Activated T-helper 17 cell treated with anti-CD3 and anti-CD28 coated beads, Interleukin-2, amount 50 U/mL, for 72 hours (primary cell): ENCODE measurements at places on chromosomes 11 and 22.
A peak's percentile ranks its signal among the peaks of the same experiment; 100 is the strongest.

- peak; percentile 62 for ATAC-seq
These were observed 47.4 kb upstream of the BIRC3 start for GRCh38 chr11:102269927-102270326.

DNA sequence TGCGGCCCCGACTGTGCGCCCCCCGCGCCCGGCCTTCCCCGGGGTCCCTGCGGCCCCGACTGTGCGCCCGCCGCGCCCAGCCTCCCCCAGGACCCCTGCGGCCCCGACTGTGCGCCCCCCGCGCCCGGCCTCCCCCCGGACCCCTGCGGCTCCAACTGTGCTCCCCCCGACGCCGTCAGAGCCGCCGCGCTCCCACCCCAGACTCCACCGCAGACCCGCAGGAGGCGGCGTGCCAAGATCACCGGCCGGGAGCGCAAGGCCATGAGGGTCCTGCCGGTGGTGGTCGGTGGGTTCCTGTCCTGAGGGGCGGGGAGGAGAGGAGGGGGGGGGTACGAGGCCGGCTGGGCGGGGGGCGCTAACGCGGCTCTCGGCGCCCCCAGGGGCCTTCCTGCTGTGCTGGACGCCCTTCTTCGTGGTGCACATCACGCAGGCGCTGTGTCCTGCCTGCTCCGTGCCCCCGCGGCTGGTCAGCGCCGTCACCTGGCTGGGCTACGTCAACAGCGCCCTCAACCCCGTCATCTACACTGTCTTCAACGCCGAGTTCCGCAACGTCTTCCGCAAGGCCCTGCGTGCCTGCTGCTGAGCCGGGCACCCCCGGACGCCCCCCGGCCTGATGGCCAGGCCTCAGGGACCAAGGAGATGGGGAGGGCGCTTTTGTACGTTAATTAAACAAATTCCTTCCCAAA is 3.1 kb downstream of the DRD4 start:
- ATAC-seq, result peak; percentile 39

DNA sequence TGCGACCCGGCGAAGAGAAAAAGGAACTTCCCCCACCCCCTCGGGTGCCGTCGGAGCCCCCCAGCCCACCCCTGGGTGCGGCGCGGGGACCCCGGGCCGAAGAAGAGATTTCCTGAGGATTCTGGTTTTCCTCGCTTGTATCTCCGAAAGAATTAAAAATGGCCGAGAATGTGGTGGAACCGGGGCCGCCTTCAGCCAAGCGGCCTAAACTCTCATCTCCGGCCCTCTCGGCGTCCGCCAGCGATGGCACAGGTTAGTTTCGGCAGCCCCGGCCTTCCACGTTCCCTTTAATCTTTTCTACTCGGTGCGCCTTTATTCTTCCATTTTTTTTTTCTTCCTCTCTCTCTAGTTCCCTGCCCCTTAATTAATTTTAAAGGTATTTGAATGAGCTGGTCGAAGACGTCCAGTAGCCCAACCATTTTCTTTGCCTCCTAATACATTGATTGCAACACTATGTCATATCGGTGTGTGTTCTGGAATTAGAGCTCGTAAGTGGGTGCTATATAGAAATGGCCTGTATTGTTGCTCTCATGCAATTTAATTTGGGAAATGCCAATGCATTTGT is 537 bp downstream of the EP300 start:
- no peak for ATAC-seq

DNA sequence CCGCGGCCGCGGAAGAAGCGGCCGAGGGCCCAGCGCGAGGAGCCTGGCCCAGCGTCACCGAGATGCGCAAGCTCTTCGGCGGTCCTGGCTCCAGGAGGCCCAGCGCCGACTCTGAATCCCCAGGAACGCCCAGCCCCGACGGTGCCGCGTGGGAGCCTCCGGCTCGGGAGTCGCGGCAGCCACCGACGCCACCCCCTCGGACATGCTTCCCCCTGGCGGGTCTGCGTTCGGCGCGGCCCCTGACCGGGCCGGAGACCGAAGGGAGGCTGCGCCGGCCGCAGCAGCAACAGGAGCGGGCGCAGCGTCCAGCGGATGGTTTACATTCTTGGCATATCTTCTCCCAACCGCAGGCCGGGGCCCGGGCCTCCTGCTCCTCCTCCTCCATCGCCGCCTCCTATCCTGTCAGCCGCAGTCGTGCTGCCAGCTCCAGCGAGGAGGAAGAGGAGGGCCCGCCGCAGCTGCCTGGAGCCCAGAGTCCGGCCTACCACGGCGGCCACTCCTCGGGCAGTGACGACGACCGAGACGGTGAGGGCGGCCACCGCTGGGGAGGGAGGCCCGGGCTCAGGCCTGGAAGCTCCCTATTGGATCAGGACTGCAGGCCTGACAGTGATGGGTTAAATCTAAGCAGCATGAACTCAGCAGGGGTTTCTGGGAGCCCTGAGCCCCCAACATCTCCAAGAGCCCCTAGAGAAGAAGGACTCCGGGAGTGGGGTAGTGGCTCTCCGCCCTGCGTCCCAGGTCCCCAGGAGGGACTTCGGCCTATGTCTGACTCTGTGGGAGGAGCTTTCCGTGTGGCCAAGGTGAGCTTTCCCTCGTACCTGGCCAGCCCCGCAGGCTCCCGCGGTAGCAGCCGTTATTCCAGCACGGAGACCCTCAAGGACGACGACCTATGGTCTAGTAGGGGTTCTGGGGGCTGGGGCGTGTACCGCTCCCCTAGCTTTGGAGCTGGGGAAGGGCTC is 1.2 kb downstream of the ARHGEF17 start:
- ATAC-seq, result no peak

DNA sequence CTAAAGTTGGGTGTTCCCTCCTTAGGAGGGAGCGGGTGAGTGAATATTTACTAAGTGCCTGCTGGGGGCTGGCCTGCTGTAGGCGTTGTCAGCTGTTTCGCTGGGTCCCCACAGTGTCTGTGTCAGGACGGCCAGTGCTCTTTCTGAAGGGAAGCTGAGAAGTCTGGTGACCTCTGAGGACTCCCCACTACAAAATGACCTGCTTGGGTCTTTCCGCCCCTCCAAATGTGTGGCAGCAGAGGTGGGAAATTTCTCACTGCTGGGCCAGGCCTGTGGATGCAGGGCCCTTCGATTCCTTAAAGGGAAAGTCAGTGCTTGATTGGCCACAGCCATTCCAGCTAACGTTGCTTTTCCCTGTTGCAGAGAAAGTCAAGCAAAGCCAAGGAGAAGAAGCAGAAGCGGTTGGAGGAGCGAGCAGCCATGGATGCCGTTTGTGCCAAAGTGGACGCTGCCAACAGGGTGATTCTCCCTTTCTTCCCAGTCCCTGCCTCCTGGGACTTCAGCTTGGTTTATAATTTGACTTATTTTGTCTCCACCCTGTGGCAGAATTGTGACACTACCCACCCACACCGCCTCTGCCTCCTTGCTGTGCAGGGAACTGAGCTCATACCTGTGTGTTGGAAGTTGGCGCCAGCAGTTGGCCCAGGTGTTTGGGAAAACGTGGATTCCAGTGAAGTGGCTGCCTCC is 6.8 kb downstream of the NAA40 start:
- peak; percentile 75 for ATAC-seq
